ENCODE measurements at places on chromosomes 11 and 22.

DNA sequence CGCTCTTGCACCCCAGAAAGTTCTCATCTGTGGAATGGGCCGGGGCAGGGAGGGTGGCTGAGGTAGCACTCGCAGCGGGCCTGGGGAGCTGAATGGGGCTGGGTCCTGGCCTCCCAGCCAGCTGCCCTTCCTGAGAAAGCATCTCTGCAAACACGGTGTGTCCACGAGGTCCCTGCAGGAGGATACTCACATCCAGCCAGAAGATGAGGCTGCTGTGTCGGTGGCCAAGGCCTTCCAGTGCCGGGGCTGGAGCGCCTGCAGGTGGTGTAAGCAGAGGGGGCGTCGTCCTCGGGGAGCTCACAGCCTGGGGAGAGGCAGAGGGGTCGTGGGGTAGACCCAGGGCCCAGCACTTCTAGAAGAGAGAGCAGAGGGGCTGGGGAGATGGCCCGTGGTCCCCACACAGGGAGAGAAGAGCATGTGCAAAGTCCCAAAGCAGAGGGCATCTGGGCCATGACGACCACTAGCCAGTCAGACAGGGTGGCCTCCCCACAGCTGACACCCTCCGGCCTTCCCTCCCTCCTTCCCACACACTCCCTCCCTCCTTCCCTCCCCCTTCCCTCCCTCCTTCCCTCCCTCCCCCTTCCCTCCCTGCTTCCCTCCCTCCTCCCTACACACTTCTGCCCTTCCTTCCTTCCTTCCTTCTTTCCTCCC lies 97.9 kb downstream of the WNT7B start:
- no peak for DNase-seq

DNA sequence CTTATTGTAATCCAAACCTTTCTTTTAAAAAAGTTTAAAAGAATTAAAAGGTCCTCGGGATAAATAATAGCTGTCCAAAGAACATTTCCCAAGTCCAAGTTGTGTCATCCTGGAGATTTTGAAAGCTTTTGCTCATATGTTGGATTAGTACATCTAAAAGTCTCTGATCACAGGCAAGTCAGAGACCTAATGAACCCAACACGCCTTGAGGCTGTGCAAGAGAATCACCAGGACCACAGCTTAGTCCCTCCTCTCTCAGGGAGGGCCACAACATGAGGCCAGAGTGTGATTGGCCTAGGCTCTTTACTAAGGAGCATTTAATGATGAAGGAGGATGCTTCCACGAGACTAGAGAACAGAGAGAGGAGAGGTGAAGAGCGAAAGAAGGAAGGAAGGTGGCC lies 98.7 kb upstream of the OR5AK2 start:
- DNase-seq, result no peak

DNA sequence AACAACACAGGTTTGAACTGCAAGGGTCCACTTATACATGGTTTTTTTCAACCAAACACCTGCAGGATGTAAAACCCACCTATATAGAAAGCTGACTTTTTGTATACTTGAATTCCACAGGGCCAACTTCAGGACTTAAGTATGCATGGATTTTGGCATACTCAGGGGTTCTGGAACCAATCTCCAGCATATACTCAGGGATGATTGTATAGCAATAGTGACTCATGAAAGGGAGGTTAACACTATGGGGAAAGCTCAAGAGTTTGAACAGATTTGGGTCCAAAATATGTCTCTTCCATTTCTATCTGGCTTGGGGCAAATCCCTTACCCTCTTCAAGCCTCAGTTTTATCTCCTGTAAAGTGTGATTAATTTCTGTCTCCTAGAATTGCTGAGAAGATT lies 94.9 kb downstream of the MICAL2 start:
- no peak for DNase-seq

DNA sequence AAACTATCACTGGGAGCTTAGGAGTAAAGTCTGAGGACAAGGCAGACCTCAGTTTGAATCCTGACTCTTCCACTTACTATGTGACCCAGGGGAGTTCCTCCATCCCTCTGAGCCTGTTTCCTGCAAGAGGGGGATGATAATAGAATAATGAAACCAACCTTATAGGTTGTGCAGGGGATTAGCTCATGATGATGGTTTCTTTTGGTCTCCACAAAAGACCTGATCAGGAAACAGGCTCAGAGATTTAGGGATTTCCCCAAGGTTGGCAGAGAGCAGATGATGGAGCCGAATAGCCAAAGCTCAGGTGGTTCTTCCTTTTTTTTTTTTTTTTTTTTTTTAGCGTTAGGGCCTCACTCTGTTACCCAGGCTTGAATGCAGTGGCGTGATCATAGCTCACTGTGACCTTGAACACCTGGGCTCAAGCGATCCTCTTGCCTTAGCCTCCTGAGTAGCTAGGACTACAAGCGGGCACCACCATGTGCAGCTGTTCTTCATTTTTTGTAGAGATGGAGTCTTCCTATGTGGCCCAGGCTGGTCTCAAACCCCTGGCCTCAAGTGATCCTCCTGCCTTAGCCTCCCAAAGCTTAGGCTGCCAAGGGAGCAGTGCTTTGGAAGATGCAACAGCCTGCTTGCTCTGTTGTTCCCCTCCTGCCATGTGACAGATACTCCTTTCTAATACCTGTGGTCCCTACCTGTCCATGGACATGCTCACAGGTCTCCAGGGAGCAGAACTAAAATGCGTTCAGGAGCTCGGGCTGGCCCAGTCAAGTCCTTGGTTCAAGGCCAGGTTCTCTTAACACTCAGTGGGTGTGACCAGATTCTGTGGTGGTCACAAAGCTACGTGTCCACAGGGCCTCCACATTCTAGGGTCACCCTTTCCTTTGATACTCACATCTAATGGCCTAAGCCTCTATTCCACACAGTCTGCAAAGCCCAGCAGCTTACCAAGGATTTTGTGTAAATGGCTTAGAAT lies 22.3 kb downstream of the PATZ1 start:
- DNase-seq, result no peak

GRCh38 chr11:102426000-102426399 lies 26.6 kb downstream of the TMEM123 start:
- DNase-seq, result no peak

GRCh38 chr22:46104881-46105493 lies 45.3 kb upstream of the PPARA start:
- DNase-seq, result no peak

DNA sequence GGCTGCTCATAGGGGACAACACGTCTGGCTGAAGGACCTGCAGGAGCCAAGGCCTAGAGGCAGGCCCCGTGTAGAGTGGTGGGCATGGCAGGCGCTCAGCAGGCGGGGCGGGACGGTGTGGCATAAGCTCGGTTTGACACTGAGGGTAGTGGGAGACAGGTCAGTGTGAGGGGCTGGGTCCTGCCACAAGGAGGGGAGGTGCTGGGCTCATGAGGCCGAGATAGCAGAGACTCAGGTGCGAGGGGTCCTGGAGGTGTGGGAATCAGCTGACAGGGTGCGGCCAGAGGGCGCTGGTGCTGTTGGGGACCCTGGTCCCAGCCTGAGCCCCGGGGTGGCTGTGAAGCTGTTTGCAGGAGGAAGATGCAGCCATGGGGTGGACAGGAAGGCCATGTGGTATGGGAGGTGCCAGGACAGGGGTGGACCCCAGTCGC lies 6.7 kb downstream of the SLC22A12 start:
- no peak for DNase-seq

DNA sequence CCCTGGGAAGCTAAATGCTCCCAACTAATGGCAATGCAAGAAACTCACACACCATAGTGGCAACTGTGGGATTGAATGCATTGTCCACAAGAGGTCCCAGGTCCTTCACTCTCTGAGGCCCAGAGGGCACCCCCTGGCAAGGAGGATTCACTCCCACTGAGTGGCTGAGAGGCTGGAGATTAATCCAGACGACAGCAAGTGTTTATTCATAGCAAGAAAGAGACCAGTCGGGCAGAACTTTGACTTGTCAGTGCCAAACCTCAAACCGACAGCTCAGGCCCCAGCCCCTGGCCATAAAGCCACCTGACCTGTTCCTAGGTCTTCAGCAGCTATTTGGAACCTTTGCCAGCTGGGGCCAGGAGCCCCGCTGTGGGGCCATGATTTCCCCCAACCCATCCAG lies 54.5 kb upstream of the MPEG1 start:
- no peak for DNase-seq

GRCh38 chr11:690738-691633 lies 4.0 kb downstream of the DEAF1 start:
- DNase-seq, result no peak

GRCh38 chr11:64677441-64678023 lies 45.5 kb downstream of the NRXN2 start:
- no peak for DNase-seq

DNA sequence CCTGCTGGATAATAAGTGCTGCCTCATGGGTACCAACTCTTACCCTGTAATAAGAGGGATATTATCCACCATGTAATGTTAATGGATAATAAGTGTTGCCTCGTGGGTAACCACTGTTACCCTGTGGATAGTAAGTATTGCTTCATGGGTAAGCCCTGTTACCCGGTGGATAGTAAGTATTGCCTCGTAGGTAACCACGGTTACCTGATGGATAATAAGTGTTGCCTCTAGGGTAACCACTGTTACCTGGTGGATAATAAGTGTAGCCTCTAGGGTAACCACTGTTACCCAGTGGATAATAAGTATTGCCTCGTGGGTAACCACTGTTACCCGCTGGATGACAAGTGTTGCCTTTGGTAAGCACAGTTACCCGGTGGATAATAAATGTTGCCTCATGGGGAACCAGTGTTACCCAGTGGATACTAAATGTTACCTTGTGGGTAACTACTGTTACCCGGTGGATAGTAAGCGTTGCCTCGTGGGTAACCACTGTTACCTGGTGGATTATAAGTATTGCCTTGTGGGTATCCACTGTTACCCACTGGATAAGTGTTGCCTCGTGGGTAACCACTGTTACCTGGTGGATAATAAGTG lies 18.6 kb upstream of the NXPE4 start:
- DNase-seq, result no peak

GRCh38 chr11:110435780-110436717 lies 6.3 kb downstream of the FDX1 start:
- no peak for DNase-seq

DNA sequence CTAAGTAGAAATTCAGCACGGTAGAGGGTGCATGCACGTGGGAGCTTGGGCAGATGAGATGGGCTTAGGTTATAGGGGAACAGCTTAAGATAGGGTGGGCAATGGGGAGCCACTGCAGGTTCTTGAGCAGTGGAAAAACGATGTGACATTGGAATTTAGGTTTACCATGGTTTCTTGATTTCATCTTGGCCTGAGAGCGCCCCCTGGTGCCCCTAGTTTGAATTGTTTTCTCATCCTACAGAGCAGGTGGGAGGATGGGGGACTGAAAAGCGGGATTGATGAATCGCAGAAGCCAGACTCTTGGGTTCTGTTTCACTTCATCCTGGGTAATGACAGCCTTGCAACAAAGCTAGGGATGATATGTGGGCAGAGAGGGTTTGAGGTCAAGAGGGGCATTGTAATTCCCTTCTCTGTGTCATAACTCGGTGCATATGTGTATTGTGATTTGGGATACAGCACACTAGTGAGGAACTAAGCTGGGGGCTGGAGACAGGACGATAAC lies 6.7 kb upstream of the MCAM start:
- no peak for DNase-seq

GRCh38 chr22:41535244-41535643 lies 9.0 kb downstream of the POLR3H start:
- DNase-seq, result no peak

GRCh38 chr11:93846411-93846810 lies 4.0 kb downstream of the VSTM5 start:
- DNase-seq, result no peak

- no peak for DNase-seq
Observed at GRCh38 chr22:22933100-22933806, 45.6 kb downstream of the IGLL5 start.

GRCh38 chr11:47387944-47388696 lies 9.8 kb upstream of the SPI1 start:
- no peak for DNase-seq

- DNase-seq, result no peak
Observed at GRCh38 chr11:33652431-33652830, 48.2 kb downstream of the C11orf91 start.

- DNase-seq, result no peak
Observed at GRCh38 chr11:128105950-128106349, 481.4 kb downstream of the ETS1 start.

GRCh38 chr11:6705905-6706535 lies 22.9 kb upstream of the MRPL17 start:
- DNase-seq, result no peak

DNA sequence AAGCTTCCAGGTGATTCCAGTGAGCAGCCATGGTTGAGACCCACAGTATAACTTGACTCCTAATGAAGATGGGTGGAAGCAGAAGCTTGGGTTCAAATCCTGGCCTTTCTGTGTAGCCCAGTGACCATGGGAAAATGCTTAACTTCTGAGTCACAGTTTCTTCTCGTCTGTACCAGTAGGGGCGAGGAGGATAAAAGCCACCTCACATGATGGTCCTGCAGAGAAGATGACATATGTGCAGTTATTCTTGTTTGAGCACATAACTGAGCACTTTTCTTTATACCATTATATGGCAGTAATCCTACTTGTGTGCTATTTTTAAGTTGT lies 4.9 kb downstream of the TMEM109 start:
- DNase-seq, result no peak

DNA sequence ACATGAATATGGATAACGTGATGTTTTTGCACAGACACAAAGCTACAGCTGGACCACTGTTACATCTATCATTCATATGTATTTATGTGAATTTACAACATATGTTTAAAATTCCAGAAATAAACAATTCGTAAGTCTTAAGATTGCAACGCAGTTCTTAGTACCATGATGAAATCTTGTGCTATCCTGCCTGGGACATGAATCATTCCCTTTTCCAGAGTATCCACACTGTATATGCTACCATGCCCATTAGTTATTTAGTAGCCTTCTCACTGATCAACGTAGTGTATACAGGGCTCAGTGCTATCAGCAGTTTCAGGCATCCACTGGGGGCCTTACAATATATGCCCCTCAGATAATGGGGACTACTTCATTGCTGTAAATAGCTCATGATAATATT lies 4.3 kb downstream of the ATL3 start:
- no peak for DNase-seq

DNA sequence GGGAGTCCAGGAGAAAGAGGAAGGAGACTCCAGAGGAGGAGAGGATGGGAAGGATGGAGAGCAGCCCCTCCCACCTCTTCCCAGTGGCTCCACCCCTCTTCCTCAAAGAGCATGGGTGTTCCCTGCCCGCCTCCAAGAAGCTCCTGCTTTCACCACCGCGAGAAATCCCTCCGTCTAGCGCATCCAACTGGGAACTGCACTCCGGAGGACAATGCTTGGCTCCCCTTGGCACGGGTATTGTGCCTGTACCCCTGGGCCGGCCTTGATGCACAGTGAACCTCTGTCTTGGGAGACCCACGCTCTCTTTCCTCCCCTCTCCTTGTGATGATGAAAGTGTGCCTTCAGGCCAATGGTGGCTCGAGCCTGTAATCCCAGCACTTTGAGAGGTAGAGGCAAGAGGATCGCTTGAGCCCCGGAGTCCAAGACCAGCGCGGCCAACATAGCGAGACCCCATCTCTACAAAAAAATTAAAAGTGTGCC lies 14.9 kb upstream of the ADA2 start:
- no peak for DNase-seq

- DNase-seq, result no peak
Observed at GRCh38 chr11:57307666-57308270, 17.0 kb downstream of the TNKS1BP1 start.
